NCI-H1436 (cell line): ENCODE measurements at places on chromosomes 11 and 22.

DNA sequence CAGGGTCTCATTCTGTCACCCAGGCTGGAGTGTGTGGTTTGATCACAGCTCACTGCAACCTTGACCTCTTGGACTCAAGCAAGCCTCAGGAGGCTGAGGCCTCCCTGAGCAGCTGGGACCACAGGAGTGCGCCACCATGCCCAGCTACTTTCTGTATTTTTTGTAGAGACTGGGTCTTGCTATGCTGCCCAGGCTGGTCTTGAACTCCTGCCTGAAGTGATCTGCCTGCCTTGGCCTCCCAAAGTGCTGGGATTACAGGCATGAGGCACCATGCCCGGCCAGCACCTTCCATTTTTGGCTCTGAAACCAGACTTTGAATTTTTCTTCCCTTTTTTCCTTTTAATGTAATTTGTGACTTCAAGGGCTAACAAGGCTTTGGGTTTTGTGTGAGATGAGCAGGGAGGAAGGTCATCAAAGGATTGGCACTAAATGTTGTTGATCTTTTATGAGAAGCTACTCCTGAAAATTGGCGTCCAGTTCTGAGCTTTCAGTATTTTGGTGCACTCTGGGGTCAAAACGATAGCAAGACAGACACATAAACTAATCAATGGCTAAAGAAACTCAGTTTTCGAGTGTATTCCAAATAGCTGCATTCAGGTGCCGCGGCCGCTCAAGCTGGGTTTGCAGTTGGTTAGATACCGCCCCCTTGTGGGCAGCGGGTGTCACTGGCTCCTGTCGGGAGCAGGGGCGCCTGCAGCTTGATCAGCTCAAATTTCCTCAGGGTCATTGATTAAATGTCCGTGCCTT is 51.9 kb upstream of the CLMP start:
- peak; percentile 71 for DNase-seq

DNA sequence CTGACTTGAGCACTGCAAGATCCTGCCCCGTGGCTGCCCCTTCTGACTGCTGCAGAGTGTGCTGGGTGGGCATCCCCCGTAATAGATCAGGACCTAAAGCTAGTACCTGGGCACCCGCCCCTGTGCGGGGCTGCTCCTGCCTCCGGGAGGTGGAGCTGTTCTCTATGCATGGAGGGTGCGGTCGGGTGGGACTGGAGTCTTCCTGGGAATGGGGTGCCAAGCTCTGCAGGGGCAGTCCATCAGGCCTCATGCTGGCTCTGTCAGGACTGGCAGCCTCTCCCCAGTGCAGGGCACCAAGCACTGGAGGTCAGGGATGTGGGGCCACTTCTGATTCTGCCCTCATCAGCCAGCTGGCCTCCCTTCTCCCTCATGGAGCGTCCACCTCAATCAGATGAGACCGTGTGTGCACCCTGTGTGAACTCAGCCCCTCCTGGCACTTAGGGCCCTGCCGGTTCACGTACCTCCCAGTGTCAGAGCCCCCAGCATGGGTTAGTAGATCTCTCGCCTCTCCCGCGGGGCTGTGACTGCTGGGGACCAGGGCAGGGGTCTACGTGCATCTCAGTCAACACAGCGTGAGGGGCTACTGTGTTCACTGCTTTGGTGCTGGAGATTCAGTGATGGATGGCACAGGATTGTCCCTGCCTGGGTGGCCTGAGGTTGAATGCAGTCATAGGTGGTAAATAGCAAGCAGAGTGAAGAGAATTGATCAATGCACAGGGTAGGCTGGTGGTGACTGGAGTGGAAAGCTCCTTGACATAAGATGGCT is 30.8 kb downstream of the MPPED1 start:
- no peak for DNase-seq

GRCh38 chr22:33710326-33710725 is 209.9 kb downstream of the LARGE1 start:
- no peak for DNase-seq

GRCh38 chr11:12280199-12280837 is 97.1 kb upstream of the PARVA start:
- DNase-seq: no peak

- DNase-seq: no peak
Measured at GRCh38 chr11:116661056-116661455, 111.7 kb downstream of the BUD13 start.

GRCh38 chr11:64007160-64007628 is 21.0 kb downstream of the OTUB1 start:
- DNase-seq: no peak

GRCh38 chr11:36447947-36448346 is 62.1 kb downstream of the TRAF6 start:
- no peak for DNase-seq

GRCh38 chr11:13375798-13376197 is 87.2 kb downstream of the BTBD10 start:
- no peak for DNase-seq

- no peak for DNase-seq
Measured at GRCh38 chr11:71381781-71382505, 66.2 kb downstream of the DHCR7 start.
